A375 (cell line): ENCODE measurements at places on chromosomes 7 and 10. TPM values are rescaled to one million over a fixed set of nuclear protein-coding genes. Genes with fewer than 3 reads are reported as not detected.

The POLR2J2 gene
- total RNA-seq = 5.3 and 7.0 TPM in 2 replicates

The HMX2 gene
- total RNA-seq = not detected in 2 replicates

The CFAP43 gene
- total RNA-seq = 0.19 and 0.37 TPM in 2 replicates

The SAMD9 gene
- 5.9 and 8.9 TPM in 2 replicates for total RNA-seq

The AGAP4 gene
- total RNA-seq = 8.1 and 11.7 TPM in 2 replicates

The ZNF775 gene
- 3.1 and 3.8 TPM in 2 replicates for total RNA-seq

The ZNF3 gene
- 28.2 and 28.8 TPM in 2 replicates for total RNA-seq

The PRKAR2B gene
- total RNA-seq = 8.6 and 9.7 TPM in 2 replicates
